ENCODE measurements at places on chromosomes 13 and 19.

DNA sequence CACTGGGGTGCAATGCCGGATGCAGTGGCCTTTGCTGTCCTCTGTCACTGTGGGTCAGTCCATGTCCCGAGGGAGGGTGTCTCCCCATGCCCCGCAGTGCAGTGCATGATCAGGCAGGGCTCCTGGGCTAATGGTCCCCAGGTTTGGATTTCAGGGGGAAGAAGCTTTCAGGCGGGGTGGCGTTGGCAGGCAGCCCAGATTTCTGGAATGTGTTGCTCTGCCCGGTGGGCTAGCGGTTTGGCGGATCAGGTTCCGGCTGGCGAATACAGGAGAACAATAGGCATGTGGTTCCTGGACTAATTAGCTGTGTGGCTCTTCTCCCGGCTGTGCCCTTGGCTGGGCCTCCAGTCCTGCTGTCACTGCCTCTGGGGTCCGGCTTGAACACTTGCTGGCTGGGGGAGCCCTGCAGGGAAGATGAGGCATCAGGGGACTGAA, 141.3 kb downstream of the FGF9 start:
- no peak for DNase-seq

GRCh38 chr19:14514215-14514863, 3.9 kb downstream of the DNAJB1 start:
- DNase-seq, result no peak

DNA sequence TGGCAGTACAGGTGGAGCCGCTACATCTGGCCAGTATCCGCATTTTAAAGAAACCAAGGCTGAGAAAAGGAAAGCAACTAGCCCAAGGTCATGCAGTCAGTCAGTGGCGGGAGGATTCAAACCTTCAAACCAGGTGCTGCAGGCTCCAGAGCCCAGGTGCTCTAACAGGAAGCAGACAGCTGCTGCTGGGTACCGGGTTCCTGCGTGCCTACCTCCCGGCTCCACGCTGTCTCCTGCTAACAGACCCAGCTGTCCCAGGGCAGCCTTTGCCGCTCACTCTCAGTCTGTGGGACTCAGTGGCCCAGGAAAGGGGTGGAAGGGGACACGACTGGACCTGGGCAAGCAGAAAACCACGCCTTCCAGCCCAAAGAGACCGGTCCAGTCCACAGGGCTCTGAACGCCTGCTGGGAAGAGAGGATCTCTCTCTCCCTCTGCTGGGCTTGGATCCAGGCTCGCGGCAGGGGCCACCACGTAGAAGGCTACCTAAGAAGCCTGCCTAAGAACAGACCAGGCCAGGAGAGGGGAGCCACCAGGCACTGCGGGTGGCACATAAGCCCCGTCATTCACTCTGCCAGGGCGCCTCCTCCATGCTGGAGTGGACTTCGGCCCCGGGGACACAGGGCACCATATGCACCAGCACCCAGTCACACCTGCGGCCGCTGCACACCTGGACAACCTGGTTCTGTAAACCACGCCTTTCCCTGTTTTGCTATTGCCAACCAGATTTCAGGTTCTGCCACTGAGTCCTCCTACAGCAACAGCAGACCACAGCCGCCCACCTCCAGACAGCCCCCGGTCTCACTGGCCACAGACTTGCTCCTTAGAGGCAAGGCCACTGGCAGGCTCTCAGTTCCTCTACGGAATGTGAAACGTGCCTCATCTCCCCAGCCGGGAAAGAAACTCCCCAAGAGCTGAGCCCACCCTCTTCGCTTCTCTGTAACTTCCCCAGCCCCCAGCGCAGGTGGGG, 4.6 kb downstream of the DAPK3 start:
- DNase-seq, result no peak

GRCh38 chr13:80039000-80039399, 301.9 kb downstream of the SPRY2 start:
- no peak for DNase-seq

DNA sequence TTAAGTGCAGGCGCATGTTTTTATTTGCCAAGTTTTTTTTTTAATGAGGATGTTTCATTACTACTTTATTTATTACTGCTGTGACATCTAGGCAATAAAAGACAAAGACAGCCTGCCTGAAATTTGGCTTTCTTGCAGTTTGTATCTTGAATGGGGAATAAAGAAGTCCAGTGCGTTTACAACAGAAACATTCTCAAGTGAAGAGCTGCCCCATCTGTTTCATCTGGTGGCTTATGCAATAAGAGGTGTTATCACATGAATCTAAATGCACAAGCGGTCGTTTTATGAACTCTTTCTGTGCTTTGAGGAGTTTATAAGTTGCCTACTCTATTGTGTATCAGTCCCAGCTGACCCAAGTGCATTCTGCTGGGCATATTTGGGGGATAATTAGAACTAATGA, 12.6 kb upstream of the MAB21L1 start:
- no peak for DNase-seq

- no peak for DNase-seq
These were observed 48.7 kb upstream of the GAS6 start for GRCh38 chr13:113912596-113912995.

DNA sequence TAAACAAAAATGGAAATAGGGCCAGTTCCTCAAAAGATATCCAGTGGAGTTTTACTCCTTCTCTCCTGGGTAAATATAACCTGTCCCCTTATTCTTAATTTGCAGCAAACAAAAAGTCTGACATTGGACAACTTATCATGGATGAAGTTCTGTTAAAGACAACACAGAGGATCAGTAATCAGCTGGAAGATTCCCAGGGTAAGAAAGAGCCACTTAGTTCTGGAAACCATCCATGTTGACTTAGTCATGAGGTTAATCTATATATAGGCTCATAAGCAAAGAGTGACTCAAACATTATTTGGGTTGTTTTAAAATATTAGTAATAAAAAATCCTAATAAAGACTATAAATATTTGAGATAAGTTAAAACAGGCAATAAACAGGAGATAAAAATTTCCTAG, 40.5 kb upstream of the EBPL start:
- DNase-seq, result peak; percentile 44
